ENCODE measurements at places on chromosomes 3 and 15.

- DNase-seq = no peak
Measured at GRCh38 chr3:151315136-151315535, 1.5 kb downstream of the GPR87 start.

GRCh38 chr3:152283492-152284381 is 15.0 kb downstream of the MBNL1 start:
- no peak for DNase-seq

- DNase-seq = no peak
Measured at GRCh38 chr3:21433751-21434150, 317.3 kb downstream of the ZNF385D start.

DNA sequence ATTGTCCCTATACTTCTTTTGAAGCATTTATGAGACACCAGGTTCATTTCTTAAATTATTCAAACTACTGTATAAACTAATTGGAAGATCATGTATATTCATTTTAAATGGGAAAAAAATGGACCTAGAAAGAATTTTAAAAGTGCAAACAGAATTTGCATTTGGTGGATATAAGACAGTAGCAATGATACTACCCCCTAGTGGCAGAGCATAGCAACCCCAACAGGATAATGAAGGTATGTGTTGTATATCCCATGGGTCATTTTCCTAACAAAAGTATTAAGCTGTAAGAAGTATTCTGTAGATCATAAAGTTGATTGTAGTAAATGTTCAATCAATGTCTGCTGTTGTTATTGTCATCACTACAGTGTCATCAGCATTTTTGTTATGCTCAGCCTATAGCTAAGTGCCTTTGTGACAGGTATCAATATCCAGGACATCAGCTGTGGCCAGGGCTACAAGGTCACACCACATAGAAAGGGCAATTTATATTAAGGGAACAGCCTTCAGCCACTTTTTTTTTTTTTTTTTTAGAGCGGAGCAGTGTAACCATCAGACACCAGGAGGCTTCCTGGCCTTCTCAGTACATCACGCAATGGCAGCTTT is 175.8 kb downstream of the FOXB1 start:
- no peak for DNase-seq

DNA sequence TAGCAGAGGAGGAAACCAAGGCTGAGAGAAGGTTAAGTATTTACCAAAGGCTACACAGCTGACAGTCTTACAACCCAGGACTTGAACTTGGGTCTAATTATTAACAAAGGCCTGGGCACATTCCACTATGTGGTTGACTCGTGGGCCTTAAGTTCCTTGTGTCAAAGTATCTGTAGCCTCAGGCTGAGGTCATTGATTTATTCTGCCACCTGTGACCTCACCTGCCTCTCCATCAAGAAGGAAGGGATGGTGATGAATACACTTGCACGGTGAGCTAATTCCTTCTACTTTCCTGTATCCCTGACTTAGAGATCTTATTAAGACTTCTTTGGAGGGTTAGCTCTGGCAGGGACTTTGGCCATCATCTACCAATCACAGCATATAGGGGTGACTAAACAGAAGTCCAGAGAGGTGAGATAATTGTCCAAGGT is 19.9 kb upstream of the LRRC58 start:
- no peak for DNase-seq

- DNase-seq = no peak
Measured at GRCh38 chr15:70077188-70078147, 20.2 kb downstream of the TLE3 start.

GRCh38 chr3:159169828-159170227 is 368.0 kb downstream of the MFSD1 start:
- no peak for DNase-seq

- no peak for DNase-seq
Measured at GRCh38 chr3:129582799-129583198, 23.7 kb downstream of the PLXND1 start.

GRCh38 chr15:89972085-89972484 is 29.0 kb upstream of the ZNF710 start:
- no peak for DNase-seq

DNA sequence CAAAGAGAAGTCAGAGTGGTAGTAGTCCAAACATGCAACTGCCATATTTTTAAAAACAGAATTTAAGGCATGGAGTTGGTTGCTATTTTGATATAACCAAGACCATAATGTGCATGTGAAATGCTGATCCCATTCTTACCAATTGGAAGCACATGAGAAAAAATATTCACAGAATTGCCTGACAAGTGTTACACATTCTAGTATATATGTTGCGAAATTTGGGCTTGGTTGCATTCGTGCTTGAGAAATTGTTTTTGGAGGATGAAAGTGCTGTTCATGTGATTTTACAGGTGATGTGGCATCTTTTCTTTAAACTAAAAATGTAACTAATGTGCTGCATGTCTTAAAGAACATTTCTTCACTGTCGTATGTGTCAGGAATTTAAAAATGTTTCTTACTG is 199.7 kb downstream of the CHL1 start:
- no peak for DNase-seq

DNA sequence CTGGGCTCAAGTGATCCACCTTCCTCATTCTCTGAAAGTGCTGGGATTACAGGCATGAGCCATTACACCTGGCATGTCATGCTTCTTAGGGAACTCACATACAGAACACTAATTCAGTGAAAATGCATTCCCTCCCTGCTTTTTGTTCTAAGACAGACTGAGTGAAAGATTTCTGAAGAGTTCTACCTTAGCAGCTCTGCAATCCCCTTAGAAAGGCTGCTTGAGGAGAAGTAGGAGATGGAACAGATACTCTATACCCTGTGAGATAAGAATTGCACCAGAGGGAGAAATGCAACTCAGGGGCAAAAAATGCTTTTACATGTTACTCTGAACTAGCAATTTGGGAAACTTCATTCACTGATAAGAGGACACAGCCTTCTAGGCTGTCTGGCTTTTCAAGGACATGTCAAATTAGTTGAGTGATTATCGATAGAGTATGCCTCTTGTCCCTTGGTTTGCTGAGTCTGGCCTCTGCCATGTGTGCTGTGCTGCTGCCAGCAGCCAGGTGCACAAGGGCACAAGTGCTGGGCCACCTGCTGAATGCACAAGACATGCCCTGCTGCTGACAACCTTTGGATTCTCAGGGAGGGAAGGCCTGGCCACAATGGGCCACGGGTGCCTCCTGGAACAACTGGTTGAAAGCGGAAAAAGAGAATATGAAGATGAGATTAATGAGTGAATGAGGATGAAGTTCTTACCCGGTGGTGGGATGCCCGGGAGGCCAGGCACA is 17.8 kb downstream of the UQCC5 start:
- DNase-seq = no peak

GRCh38 chr3:39362812-39363211 is 20.4 kb upstream of the SLC25A38 start:
- DNase-seq = no peak

- no peak for DNase-seq
Measured at GRCh38 chr3:153590051-153590450, 428.0 kb downstream of the RAP2B start.

DNA sequence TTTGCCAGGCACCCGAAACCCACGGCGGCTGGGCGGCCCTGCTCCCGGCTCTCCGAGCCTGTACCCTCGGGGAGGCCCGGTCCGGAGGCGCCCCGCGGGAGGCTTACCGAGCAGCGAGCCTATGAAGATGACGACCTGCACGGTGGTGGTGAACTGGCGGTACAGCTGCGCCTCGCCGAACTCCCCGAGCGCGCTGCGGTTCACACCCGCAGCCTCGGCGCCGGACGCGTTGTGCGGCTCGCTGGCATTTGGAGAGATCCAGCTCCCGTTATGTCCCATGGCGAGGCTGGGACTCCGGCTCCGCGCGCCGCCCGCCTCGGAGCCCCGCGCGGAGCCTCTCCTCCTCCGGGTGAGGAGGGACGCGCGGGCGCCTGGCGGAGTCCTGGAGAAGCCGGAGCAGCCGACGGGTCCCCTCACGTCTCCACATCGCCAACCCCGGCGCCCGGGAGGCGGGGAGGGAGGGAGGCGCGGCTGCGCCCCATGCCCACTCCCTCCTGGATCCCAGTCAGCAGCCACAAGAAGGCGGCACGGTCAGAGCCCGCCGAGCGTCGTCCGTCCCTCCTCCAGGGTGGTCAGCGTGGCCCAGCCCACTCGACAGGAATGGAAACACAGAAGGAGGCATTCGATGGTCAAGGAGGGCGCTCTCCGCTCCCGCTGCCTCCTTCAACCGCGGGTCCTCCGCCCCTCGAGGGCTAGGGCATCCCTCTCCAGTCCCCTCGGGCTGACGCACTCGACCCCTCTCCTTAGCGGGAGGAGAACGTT is at the start of gene GPR176:
Gene GPR176 (minus strand): TSS at position 519 of the 762 bp plus-strand sequence. CDS start 240 bp downstream, at position 279.
- peak; percentile 57 for DNase-seq

DNA sequence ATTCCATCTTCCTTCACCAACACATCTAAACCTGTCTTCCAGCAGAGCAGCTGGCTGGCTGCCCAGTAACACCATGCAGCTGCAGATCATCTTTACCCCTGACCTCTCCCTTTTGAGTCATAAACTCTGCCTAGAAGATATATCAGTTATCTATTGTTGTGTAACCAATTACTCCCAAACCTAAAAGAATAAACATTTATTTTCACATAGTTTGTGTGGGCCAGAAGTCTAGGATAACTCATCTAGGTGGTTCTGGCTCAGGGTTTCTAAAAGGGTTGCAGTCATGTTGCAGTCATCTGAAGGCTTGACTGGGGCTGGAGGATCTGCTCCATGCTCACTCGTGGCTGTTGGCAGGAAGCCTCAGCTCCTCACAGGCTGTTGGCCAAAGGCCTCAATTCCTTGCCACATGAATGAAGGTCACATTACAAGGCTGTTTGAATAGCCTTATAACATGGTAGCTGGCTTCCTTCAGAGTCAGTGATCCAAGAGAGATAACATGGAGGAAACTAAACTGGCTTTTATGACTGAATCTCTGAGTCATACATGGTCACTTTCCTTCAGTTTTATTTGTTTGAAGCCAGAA is 92.8 kb downstream of the GOLIM4 start:
- peak; percentile 63 for DNase-seq

DNA sequence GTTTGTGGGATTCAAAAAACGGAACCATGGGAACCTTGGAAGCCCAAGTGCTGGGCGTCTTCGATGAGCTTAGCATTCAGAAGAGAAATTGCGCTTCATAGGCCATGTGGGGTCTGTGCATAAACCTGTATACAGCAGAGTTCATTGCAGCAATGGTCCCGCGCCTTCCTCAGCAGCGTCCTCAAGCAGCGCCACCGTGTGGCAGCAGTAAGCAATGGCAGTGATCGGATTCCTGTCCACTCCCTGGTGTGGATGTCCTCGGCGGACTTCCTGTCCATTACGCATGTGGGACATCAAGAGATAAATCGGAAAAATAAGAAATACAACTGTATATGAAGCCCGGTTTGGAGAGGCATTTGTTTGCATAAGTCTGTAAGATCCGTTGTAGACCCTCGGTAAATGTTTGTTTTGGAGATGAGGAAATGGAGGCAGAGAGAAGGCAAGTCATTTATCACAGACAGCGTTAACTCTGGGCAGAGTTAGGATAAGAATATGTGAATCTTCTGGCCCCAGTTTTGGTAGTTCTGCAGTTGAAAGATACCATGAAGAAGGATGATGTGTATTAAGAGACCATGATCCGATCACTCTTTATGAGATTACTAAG is 57.7 kb downstream of the CNTN4 start:
- peak; percentile 48 for DNase-seq

DNA sequence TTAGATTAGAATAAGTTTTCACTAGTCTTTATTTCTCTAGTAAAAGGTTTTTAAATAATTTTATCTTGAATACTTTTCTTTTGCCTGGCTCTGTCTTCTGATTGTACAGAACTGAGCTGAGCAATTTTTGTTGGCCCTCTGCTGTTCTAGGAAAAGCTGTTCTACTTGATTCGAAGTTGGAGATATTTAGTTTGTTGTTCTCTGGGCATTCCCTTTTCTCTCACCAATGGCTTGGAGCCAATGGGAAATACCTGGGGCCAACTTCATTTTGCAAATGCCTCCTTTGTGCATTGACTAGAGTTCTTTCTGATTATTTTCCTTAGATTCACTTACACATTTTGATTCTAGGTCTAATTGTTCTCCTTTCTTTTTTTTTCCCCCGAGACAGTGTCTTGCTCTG is 16.5 kb downstream of the ABHD5 start:
- DNase-seq = no peak

- no peak for DNase-seq
Measured at GRCh38 chr3:48069339-48069738, 53.1 kb upstream of the MAP4 start.

DNA sequence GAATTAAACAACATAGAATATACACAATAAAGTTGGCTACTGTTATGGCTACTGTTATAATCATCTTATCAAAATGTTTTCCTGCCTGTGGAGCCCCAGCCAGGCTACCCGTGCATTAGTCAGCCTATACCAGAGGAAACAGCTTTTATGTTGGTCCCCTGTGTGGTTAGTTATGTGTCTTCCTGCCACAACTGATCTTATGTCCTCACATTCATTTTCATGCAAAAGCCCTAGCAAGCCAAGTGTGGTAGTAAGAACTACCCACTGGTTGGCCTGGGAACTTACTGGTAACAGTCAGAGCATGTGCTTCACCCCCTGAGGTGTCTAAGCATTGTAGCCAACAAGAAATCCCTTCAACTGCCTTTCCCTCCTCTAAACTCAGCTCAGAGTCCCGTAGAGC is 21.8 kb downstream of the MGLL start:
- DNase-seq = no peak

All from mucosa of descending colon (tissue), 3 donors.